ENCODE measurements at places on chromosomes 5 and 9.

DNA sequence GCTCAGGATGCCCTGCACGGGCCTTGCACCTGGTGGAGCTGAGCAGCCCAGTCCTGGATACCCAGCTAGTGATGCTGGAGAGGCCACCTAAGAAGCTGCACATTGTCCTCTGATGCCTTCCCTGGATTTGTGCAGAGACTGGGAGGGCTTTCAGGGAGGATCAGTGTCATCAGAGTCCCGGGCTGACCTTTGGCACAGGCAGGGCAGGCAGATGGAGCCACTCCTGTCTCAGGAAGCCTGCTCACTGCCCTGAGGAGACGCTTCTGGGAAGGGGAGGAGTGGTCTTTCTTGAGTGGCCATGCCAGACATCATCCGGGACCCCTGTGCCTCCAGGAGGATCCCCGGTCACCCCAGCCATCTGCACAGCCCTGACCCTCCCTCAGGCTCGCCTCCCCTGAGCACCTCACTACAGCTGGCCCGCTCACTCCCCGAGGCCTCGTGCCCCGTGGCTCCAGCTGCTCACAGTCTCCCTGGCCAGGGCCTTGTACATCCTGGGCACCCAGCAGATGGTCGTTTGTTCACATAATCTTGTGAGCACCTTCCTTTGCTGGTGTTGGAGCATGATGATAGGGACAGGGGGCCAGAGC is 47.2 kb upstream of the FCN2 start:
- no peak for DNase-seq

DNA sequence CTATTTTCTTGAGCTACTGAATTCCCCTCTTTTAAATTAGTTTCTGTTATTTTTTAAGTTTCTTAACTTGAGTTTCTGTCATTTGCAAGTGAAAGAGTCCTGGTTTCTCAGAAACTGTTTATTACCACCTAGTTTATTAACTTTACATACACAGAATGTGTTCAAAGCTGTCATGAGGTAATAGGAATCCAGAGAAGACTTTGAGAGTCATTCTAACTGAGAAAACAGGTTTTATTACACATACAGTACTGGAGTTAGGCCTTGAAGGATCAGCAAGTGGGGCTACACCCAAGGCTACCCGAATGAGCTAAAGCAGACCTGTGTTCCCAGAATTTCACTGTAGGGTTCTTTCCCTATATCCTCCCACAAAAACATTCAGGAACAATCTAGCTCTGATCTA is 33.1 kb downstream of the FAM114A2 start:
- no peak for DNase-seq

DNA sequence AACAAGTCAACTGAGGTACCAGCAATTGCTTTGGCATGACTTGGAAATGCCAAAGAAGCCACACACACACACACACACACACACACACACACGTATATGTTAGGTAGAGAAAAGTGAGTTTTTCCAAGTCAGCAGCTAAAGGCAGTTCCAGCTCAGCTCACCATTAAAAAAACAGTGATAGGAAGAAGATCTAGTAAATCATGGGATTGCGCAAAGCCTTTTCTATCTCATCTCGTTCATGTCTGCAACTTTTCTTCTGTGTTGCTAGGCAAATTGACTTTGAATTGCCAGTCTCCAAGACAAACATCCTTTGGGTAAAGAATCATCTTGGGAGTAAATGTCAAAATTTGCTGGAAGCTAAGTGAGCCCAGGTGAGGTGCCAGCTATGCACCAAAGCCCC is 500.1 kb downstream of the ENC1 start:
- DNase-seq = no peak

DNA sequence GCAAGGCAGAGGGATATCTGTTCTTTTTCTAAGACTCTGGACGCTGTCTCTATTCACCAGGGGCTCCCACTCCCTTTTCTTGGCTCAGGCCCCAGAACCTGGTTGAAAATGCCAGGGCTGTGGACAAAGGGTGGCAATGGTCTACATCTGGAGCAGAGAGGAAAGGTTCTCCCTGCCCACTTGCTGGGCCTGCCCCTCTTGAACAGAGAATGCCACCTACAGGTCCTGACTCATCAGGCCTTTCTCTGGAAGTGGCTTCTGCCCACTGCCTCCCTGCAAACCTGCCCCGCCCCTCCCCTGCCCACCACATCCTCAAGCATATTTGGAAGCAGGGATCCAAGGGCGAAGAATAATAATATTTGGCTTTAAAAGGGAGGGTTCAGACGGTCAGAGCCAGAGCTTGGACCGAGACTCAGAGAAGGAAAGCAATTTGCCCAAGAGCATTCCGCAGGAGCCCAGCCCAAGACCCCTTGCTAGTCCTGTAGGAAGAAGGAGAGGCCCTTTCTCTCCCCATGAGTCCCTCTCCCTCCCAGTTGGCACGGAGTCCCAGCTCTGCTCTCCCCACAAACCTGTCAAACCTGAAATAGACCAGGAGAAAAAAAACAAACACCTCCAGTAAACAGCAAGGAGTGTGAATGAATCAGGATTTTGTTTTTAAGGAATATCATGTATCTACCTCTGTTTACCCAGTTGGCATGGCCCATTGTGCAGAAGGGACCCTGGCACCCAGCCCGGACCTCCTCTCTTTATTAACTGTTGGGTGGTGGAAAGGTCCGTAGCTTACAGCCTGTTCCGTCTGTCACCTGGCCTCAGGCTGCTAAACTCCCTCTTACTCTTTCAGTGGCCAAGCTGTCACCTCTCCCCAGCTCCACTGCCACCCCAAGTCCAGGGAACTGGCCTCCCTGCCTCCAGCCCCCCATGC is 37.7 kb upstream of the STXBP1 start:
- DNase-seq = peak; percentile 35

DNA sequence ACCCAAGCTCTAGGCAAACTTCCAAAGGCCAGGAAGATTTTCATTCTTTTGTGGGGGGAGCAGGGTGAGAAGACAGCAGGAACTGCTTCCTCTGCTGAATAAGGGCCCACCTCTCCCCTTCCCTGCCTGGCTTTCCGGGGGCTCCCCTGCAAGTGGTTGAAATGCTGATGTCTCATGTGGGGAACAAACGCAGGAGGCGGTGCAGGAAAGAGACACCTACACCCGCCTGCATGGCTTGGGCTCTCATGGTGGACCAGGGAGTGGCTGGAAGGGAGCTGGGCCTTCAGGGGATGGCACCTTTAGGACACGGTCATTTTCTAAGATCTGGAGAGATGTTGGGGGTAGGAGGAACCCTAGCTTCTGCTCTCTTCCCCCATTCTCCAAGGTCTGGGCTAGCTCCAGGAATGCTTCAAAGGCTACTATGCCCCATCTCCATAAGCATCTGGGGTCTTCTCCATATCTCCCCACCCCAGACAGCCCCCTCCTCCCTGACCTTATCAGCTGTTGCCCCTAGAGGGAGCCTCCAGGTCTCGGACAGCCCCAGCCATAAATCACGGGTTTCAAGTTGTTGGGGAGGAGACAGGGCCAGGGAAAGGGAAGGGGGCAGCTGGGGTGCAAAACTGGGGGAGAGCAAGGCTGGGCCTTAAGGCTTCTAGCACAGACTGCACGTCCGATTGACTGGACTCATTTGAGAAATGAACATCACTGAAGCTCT is 76.6 kb downstream of the PSD2 start:
- DNase-seq = no peak

DNA sequence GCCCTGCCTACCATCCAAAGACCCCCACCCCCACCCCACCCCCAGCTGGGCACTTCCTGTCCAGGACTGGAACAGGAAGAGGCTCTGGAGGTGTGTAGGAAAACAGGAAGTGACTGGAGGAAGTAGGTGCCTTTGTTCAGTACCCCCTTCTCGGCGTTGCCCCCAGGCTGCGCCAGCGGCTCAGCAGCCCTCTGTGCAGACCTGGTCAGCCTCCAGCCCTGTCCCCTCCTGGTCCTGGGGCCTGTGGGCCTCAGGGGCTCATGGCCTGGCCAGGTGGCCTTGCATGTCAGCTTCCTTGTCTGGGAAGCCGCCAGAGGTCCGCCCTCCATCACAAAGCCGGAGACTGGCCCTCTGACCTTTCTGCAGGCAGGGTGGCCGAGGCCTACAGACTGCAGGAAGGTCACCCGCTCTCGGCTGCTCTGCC is 26.0 kb downstream of the FLT4 start:
- no peak for DNase-seq

DNA sequence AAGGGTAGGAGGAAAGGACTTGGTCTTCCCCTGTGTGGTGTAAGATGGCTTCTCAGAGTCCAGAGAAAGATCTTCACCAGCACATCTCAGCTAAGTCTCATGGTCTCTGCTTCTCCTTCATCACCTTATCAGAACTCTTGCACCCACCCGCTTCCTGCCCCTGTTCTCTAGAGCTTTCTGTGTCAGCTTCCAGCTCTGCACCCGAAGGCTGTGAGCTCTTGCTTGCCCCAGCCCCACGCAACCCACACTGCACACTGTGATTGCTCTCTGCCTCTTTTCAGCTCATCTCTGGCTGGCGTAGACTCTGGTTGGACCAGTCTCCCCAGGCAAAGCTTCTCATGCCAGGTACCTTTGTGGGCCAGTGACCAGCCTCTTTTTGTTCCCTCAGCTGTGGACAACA is 93.2 kb upstream of the RAPGEF1 start:
- DNase-seq = no peak

DNA sequence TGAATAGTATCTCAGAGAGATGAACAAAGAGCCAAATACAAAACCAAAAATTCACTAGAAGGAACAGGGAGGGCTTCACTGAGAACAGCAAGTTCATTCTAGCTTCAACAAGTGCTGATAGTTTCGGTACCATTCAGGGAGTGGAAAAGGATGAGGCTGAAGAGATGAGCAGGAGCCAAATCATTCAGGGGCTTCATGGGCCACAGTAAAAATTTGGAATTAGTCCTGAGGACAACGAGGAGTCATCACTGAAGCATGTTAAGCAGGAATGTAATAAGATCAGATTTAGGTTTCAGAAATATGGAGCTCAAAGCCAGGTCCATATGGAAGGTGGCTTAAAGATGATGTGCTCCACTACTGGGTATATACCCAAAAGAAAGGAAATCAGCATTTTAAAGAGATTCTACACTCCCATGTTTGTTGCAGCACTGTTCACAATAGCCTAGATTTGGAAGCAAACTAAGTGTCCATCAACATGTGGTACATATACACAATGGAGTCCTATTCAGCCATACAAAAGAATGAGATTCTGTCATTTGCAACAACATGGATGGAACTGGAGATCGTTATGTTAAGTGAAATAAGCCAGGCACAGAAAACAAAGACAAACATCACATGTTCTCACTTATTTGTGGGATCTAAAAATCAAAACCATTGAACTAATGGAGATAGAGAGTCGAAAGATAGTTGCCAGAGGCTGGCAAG is 36.2 kb downstream of the SPOCK1 start:
- DNase-seq = no peak

DNA sequence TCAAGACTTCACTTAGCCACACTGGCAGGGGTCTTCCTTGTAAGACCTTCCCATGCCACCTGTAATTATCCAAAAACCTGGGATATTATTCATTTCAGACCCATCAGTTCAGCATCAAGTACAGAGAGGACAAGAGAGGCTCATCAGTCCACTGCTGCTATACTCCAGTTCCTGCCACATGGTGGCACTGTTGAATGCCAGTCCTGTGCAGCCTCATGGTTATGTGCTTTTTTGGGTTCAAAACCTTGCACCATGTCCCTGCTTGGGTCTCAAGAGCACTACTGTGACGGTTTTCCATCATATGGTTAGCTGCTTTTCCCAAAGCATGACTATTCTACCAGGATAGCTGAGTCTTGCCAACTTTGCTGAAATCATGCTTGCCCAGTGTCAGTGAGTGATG is 8.5 kb downstream of the PTGS1 start:
- no peak for DNase-seq

GRCh38 chr5:35182486-35182885 is 47.8 kb downstream of the PRLR start:
- DNase-seq = no peak

- no peak for DNase-seq
Observed at GRCh38 chr9:83006378-83006777, 56.6 kb downstream of the RASEF start.

DNA sequence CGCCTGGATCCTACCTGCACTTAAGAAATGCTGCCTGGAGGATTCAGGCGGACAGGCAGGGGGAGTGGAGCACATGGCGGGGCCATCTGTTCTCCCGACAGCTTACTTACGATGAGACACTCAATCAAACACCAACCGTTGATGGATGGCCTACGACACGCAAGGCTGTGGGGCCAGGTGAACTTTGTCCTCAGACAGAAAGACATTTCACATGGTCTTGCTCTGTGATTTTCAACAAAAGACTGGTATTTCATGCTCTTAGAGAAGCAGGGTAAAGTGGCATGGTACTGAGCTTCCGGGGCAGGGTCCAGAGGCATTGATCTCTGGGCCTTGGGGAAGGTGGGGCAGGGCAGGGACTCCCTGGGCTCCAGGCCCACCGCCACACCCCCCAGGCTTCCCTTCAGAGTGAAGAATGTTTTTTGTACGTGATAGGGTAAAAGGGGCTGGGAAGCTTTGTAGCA is 9.1 kb upstream of the OLFM1 start:
- DNase-seq = no peak

DNA sequence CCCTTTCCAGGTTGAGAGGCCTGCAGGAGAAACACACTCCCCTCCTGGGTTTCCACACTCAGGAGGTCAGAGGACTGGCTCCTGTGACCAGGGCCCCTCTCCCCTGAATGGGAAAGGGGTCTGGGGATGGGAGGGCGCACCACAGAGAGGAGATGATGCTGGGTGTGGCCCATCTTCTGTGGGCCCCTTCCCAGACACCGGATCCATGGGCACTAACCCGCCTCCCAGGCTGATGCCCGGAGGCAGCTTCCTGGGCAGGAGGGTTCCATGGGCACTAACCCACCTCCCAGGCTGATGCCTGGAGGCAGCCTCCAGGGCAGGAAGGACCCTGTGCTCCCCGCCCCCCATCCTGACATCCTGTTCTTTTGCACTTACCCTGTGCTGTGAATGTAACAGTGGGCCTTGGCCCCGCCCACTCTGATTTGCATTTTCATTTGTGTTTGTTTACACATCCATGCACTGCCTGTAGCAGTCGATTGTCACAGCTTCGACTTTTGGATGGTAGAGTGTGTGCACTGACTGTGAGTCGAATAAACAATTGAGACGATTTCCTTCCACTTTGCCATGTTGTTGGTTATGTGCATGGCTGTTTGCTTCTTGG is 9.3 kb upstream of the DOLPP1 start:
- no peak for DNase-seq

GRCh38 chr9:116219686-116220085 is 66.1 kb downstream of the PAPPA start:
- no peak for DNase-seq

GRCh38 chr9:127809002-127809539 is 6.4 kb downstream of the FPGS start:
- no peak for DNase-seq

DNA sequence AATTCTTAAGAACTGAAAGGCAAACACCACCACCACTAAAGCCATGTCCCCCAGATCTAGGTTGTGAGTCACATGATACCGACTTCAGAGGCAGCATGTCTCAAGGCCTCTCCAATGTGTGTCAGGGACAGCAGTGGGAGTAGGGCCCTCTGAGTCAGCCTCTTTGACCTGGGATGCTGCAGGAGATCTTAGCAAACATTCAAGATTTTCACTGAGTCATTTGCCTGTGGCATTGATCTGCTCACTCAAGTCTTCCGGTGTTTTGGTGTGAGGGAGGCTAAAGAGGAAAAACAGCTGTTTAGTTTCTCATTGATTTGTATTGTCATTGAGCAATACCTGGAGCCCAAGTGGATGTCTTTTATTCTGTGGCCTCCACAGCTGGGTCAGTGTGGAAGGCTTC is 36.1 kb downstream of the TMC1 start:
- peak; percentile 77 for DNase-seq

- DNase-seq = no peak
Observed at GRCh38 chr9:89666950-89667349, 62.1 kb downstream of the GADD45G start.

GRCh38 chr5:142783601-142784341 is 13.6 kb downstream of the ARHGAP26 start:
- peak; percentile 95 for DNase-seq

Data from activated CD4-positive, alpha-beta T cell treated with anti-CD3 and anti-CD28 coated beads, Interleukin-2, Interleukin-6, amounts not matched to agents 100 ng/mL and 50 ng/mL, durations not matched to agents 16 hours and 8 hours (primary cell).